ENCODE measurements at places on chromosomes 5 and 9.

GRCh38 chr5:134874831-134875655 lies 872 bp downstream of the TXNDC15 start:
- peak; percentile 64 for DNase-seq

- DNase-seq: no peak
Observed at GRCh38 chr9:101254733-101255433, 129.9 kb downstream of the BAAT start.

DNA sequence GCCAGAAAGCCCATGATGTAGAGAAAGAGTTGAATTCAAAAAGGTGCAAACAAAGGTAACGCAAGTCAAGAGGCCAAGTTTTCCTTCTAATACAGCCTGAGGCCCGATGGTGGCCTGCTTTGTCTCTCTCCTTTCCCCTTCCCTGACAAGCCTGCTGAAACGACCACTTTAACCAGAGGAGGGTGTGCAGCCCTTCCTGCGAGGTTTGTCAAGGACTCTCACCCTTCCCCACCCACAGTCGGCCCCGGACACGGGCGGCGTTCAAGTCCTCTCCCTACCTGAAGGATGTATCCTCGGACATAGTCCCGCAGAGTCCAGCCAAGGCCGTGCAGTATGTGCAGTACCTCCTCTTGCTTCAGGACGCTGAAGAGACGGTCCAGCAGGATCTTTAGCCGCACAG lies 318.2 kb downstream of the BNC2 start:
- no peak for DNase-seq

GRCh38 chr9:128550770-128551656 lies 1.4 kb upstream of the SPTAN1 start:
- DNase-seq: peak; percentile 25

- DNase-seq: no peak
Observed at GRCh38 chr5:17989036-17989435, 354.8 kb downstream of the TAF11L14 start.

- no peak for DNase-seq
Observed at GRCh38 chr5:149838881-149839739, 105.5 kb downstream of the PDE6A start.

- DNase-seq: no peak
Observed at GRCh38 chr5:103451261-103451660, 111.3 kb downstream of the NUDT12 start.

DNA sequence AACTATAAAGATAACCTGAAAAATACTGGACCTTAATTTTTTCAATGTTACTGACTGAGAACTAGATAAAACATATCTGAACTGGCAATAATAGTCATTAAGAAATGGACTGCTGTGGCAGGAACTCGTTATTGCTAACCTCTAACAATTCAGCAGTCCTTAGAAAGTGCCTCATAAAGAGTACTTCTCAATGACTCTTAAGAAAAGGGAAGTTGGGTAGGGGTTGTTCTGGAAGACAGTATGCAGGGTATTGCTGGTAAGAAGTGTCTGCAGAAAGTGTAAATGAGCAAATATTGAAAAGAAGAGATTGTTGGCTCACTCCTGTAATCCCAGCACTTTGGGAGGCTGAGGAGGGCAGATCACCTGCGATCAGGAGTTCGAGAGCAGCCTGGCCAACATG lies 27.9 kb downstream of the FOXD1 start:
- no peak for DNase-seq

DNA sequence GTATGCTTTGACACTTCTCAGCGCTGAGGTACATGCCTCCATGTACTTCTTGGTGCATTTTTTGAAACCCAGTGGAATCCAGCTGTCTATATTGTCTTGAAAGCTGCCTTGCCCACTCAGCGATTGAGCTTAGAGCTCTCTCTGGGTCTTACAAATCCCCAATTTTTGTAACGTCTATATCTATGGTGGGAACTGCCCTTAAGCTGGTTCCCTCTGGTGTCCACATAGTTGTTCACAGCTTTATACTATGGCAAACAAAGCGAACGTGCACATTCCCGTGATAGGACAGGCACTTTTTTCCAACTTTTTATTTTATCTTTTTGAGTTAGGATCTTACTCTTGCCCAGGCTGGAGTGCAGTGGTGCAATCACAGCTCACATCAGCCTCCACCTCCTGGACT lies 20.9 kb downstream of the CDHR2 start:
- no peak for DNase-seq

- no peak for DNase-seq
Observed at GRCh38 chr9:132583584-132584304, 1.3 kb downstream of the BARHL1 start.

GRCh38 chr5:176631383-176632200 lies 1.1 kb downstream of the EIF4E1B start:
- DNase-seq: no peak

- no peak for DNase-seq
Observed at GRCh38 chr5:16837305-16837704, 98.8 kb downstream of the MYO10 start.

DNA sequence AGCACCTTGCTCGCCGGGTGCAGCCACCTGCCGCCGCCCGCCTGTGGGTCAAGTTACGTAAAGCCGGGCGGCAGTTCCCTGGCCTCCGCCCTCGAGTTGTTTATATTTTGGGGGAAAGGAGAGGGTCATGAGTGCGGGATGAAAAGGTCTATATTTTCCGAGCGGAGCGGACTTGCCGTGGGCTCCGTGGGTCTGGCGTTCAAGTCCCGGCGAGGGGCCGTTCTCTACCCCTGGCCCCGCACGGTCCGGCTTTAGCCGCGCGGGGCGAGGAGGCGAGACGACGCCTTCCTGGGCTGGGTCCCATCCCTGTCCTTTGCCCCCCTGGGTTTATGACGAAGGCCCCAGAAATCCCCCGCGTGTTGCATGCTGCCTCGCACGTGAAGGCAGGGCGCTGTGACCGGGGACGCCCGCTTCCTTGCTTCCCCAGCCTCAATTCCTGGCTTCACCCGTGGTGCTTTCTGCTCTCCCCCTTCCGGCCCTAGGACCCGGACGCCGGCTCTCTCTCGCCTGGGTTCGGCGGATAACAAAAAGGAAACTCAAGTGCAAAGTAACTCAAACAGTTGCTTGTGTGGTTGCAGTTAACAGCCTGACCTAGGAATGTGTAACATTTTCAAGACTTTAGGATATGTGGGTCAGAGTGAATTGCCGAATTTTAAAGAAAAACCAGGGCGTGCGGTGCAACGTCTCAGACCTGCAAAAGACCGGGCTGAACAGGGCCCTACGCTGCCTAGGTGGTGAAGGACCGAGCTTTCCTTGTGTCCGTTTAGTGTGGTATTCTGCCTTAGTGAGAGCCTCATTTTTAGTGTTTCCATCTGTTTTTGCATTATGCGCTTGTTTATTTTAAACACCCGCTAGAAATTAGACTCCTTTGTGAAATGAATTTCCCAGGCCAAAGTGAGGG lies 810 bp downstream of the VPS13A start:
- DNase-seq: peak; percentile 71

- DNase-seq: no peak
Observed at GRCh38 chr5:130578354-130578753, 586.7 kb downstream of the HINT1 start.

DNA sequence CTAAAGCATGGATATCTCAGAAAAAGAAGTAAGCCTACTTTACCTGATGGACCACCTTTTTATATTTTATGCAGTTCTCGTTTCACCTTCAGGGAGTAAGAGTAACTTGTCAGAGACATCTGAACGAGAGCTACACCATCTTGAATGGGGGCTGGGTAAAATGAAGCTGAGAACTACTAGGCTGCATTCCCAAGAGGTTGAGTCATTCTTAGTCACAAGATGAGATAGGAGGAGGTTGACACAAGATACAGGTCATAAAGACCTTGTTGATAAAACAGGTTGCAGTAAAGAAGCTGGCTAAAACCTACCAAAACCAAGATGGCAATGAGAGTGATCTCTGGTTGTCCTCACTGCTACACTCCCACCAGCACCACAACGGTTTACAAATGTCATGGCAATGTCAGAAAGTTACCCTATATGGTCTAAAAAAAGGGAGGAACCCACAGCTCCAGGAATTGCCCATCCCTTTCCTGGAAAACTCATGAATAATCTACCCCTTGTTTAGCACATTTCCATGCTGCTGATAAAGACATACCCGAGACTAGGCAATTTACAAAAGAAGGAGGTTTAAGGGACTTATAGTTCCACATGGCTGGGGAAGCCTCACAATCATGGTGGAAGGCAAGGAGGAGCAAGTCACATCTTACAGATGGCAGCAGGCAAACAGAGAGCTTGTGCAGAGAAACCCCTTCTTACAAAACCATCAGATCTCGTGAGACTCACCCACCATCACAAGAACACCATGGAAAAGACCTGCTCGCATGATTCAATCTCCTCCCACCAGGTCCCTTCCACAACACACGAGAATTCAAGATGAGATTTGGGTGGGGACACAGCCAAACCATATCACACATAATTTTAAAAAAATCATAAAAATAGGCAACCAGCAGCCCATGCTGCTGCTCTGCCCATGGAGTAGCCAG lies 62.5 kb downstream of the GIN1 start:
- DNase-seq: no peak

- DNase-seq: no peak
Observed at GRCh38 chr5:72767289-72768010, 49.0 kb upstream of the TNPO1 start.

- no peak for DNase-seq
Observed at GRCh38 chr5:111133436-111133751, 41.2 kb downstream of the WDR36 start.

- DNase-seq: no peak
Observed at GRCh38 chr9:3299872-3300271, 225.9 kb downstream of the RFX3 start.

DNA sequence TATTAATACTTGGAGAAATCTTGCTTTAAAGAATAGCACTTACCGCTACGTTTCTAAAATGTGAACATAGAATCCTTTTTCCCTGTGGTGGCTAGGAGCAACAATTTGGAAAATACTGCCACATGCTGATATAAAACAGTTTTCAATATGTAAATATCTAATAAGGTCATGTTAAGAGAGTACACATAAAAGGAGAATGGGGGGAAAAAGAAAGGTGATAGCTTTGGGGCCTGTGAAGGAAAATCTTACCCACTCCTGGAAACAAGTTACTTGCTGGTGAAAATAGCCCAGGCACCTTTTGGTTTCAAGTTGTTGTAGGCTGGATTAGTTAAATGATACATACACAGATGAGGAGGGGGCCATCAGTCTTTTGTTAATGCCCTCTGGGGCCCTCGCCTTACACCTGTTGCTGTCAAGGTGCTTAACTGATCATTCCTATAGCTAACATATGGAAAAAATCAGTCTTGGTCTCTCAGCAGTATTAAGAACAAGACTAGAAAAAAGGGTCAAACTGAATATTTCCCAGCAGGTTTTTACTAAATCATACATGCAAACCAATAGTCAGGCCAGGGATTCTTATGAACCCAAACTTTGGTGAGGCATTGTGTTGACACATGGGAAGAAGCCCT lies 24.1 kb downstream of the FYB1 start:
- no peak for DNase-seq

DNA sequence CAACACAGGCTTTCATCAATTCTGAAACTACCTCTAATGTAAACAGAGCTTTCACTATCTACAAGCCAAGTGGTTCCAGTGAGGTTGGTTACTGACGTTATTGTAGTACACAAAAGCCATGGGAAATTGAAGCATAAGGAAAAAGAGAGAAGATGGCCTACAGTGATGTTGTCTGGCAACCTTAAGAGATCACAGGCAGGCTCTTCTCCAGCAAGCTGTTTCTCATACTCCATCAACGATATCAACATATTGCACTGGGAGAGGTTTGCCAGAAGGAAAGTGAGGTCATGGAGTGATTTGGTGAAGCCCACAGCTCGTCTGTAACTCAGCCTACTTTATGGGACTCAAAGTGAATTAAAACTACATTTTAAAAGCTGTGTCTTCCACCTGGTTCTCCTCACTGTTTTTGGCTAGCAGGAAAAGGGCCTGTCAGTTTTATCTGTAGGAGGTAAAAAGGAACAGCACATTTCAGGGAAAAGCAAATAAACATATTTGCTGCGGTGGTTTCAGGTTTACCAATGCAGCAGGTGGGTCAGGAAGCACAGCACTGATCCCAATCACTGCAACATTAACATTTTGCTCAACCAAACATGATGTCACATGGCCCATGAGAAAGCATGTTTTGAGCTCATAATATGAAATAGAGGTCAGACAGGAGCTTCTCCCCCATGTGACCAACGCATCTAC lies 72.9 kb downstream of the ARSB start:
- DNase-seq: no peak

- no peak for DNase-seq
Observed at GRCh38 chr5:100790170-100790665, 112.9 kb downstream of the ST8SIA4 start.

- DNase-seq: no peak
Observed at GRCh38 chr5:58924306-58924705, 341.4 kb downstream of the RAB3C start.

DNA sequence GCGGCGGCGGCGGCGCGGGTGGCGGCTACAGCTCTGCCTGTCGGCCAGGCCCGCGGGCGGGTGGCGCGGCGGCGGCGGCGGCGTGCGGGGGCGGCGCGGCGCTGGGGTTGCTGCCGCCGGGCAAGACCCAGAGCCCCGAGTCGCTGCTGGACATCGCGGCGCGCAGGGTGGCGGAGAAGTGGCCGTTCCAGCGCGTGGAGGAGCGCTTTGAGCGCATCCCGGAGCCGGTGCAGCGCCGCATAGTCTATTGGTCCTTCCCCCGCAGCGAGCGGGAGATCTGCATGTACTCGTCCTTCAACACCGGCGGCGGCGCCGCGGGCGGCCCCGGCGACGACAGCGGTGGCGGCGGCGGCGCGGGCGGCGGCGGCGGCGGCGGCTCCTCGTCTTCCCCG lies 296 bp downstream of the ZSWIM6 start:
- DNase-seq: peak; percentile 65

DNA sequence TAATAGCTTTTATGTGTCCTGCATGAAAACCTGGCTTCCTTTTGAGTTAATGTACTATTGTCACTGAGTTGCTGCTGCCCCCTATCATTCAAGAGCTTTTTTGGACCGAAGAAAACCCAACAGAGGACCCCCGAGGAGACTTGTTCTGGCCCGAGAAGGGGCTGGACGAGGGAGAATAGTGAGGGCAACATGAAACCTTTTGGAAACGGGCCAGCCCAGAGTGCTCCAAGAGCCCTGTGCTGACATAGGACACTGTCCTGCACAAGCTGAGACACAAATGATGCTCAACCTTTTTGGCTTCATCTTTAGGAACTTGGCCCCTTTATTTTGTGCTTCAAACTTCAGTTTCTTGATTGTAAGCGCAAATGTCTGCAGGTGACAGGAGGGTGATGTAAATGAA lies 4.0 kb upstream of the GADD45G start:
- no peak for DNase-seq

Data from activated CD4-positive, alpha-beta T cell treated with anti-CD3 and anti-CD28 coated beads for 36 hours (primary cell).